Neural progenitor cell (in vitro differentiated cells): ENCODE measurements at places on chromosomes 16 and 17. TPM values are rescaled to one million over a fixed set of nuclear protein-coding genes. Genes with fewer than 3 reads are reported as not detected.

- no peaks in the 10 kb centered on the region for H3K27me3 ChIP-seq
- DNase-seq: no peak
- peaks cover 3% of the 10 kb centered on the region for H3K4me1 ChIP-seq
- no peaks in the 10 kb centered on the region for H3K36me3 ChIP-seq
Measured at GRCh38 chr17:6797718-6798351, 21.8 kb downstream of the FBXO39 start.

GRCh38 chr16:749010-749409 is 8.2 kb upstream of the CIAO3 start:
- H3K4me3 ChIP-seq: no peak overlapping the region
- no peak for DNase-seq
- H3K4me1 ChIP-seq: peaks cover 22% of the 10 kb centered on the region
- H3K36me3 ChIP-seq: no peaks in the 10 kb centered on the region

DNA sequence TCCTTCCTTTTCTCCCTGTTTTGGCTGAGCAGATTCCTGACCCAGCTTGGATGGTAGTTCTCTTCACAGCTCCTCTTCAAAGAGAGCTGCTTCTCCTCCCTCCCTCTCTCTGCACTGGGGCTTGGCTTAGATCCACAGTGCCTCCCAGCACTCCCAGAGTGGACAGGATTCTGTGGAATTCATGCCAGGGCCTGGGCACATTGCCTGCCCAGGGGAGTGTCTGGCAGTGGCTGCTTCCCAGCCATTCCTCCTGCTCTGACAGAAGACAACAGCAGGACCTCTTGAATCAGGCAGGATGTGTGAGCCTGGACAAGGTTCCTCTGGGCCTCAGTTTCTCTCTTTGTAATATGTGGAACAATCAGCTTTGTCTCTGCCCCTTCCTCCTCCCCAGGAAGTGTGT is 4.5 kb upstream of the MMP28 start:
- H3K27ac ChIP-seq: no peak overlapping the region
- H3K27me3 ChIP-seq: peaks cover 55% of the 10 kb centered on the region
- no peaks in the 10 kb centered on the region for H3K36me3 ChIP-seq
- no peak overlapping the region for H3K4me3 ChIP-seq

GRCh38 chr17:19867329-19868078 is at the start of gene ULK2:
ULK2 (minus strand) TSS chr17:19867936; CDS start chr17:19867417, 519 bp downstream.
- H3K4me1 ChIP-seq: no peaks in the 10 kb centered on the region
- no peaks in the 10 kb centered on the region for H3K36me3 ChIP-seq

DNA sequence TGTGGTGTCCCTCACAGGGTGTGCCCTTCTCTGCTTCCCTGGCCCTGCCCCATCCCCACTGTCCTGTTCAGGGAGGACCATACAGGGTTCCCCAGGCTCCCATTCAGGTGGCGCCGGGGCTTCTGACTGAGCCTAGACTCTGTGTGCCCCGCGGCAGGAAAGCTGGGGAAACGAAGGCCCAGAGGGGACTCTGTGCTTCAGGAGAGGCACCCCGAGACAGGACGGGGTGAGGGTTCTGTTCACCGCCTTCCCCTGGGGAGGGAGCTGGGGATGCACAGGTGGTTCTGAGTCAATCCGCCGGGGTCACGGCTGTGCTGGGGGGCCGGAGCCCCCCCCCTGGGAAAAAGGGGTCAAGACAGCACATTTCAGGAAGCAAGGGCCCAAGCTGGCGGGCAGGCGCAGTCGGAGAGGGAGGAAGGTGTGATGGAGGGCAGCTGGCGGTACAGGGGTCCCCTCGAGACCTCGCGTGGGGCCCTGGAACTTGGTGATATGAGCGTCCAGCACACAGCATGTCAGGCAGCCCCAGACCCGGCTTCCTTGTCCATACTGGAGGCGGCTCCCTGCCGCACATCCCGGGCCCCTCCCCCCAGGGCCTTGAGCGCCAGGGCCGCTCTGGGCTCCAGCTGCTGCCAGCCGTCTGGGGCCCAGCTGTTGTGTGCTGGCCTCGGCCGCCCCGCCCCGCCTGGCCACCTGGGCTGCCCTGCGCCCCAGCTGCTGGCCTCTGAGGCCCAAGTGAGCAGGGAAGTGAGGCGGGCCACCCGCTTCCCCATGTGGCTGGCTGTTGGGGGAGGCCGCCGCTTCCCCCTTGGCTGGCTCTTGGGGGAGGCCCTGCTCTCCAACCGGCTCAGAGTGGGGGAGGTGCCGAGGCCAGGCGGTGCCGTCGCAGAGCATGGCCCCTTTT is 5.6 kb upstream of the NOTUM start:
- no peaks in the 10 kb centered on the region for H3K36me3 ChIP-seq
- peak; percentile 80 for DNase-seq
- peak overlapping the region; percentile 8 for H3K4me3 ChIP-seq
- H3K27ac ChIP-seq: no peak overlapping the region
- peaks cover 30% of the 10 kb centered on the region for H3K4me1 ChIP-seq

The APOH gene
- total RNA-seq: not detected in 2 replicates

GRCh38 chr16:66474750-66475199 is 47.7 kb downstream of the BEAN1 start:
- no peaks in the 10 kb centered on the region for H3K36me3 ChIP-seq
- no peak overlapping the region for H3K4me3 ChIP-seq
- H3K27ac ChIP-seq: no peak overlapping the region

GRCh38 chr16:88711750-88712340 is 5.5 kb downstream of the CTU2 start:
- no peaks in the 10 kb centered on the region for H3K27me3 ChIP-seq
- H3K27ac ChIP-seq: peak overlapping the region; percentile 53
- no peaks in the 10 kb centered on the region for H3K36me3 ChIP-seq
- peaks cover 4% of the 10 kb centered on the region for H3K4me1 ChIP-seq

DNA sequence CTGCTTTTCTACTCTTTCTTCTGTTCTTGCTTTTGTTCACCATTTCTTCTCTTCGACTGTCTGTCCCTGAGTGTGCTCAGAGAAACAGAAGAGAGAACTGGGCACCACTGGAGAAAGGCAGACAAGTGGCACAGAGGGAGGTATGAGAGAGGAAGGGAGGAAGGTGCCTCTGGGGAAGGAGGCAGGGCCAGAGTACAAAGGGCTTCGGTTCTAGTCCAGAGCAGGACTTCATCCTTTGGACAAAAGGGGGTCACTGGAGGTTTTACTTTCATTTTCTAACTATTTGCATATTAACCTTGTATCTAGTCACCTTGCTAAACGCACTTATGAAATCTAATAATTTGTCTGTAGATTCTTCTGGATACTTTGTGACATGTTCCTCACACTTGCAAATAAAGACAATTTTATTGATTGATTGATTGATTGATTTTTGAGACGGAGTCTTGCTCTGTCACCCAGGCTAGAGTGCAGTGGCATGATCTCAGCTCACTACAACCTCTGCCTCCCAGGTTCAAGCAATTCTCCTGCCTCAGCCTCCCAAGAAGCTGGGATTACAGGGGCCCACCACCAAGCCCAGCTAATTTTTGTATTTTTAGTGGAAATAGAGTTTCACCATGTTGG is 13.5 kb downstream of the ITGB4 start:
- H3K27me3 ChIP-seq: no peaks in the 10 kb centered on the region
- no peak for DNase-seq
- H3K36me3 ChIP-seq: no peaks in the 10 kb centered on the region
- H3K27ac ChIP-seq: no peak overlapping the region
- no peaks in the 10 kb centered on the region for H3K4me1 ChIP-seq
- H3K4me3 ChIP-seq: no peak overlapping the region

- H3K36me3 ChIP-seq: no peaks in the 10 kb centered on the region
- peak overlapping the region; percentile 34 for H3K27ac ChIP-seq
- no peak overlapping the region for H3K4me3 ChIP-seq
- peaks cover 2% of the 10 kb centered on the region for H3K27me3 ChIP-seq
- peaks cover 11% of the 10 kb centered on the region for H3K4me1 ChIP-seq
Measured at GRCh38 chr17:78607038-78607437, 29.8 kb upstream of the DNAH17 start.

DNA sequence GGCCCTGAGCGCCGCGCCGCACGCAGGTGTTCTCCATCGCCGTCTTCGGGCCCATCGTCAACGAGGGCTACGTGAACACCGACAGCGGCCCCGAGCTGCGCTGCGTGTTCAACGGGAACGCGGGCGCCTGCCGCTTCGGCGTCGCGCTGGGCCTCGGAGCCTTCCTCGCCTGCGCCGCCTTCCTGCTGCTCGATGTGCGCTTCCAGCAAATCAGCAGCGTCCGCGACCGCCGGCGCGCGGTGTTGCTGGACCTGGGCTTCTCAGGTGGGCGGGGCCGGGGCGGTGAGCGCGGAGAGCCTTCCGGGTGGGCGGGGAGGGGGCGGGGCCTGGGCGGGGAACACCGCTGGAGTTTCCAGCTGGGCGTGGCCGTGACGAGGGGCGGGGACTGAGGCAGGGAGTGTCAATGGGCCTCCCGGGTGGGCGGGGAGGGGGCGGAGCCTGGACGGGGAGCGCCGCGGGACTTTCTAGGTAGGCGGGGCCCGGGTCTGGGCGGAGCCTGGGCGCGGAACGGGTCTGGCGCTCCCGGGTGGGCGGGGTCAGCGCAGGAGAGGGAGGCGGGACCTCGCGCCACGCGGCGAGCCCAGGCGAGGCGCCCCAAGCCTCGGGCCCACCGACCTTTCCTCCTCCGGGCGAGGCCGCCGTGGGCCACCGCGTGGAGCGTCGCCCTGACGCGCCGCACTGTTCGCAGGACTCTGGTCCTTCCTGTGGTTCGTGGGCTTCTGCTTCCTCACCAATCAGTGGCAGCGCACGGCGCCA is 2.4 kb downstream of the SYNGR3 start:
- peak overlapping the region; percentile 28 for H3K4me3 ChIP-seq
- peaks cover 10% of the 10 kb centered on the region for H3K4me1 ChIP-seq
- DNase-seq: peak; percentile 97
- no peak overlapping the region for H3K27ac ChIP-seq
- H3K36me3 ChIP-seq: no peaks in the 10 kb centered on the region

DNA sequence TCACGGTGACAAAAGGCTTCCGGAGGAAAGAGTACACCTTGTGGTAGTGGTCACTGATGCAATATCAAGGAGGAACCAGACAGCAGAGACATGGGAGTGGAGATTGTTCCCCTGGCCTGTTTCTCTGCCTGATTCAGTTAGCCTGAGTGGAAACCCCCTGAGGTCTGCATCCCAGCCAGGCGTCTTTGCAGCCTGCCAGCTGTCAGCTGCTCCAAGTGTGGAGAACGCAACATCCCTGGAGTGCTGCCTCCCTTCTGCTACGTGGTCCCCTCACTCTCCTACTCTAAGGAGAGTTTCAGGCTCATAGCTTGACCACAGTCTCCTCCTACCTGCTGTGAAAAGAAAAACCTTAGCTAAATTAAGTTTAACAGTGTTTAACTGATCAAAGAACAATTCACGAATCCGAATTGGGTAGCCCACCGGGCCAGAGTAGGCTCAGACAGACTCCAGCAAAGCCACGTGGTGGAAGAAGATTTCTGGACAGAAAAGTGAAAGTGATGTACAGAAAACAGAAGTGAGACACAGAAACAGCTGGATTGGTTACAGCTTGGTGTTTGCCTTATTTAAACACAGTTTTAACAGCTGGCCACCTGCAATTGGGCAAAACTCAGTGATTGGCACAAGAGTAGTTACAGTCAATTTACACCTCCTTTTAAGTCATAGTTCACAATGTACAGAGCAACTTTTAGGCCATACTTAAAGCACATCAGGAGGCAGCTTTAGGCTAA is 188.6 kb downstream of the DNAH9 start:
- DNase-seq: no peak
- H3K27ac ChIP-seq: no peak overlapping the region
- no peaks in the 10 kb centered on the region for H3K36me3 ChIP-seq
- H3K27me3 ChIP-seq: no peaks in the 10 kb centered on the region
- no peaks in the 10 kb centered on the region for H3K4me1 ChIP-seq

DNA sequence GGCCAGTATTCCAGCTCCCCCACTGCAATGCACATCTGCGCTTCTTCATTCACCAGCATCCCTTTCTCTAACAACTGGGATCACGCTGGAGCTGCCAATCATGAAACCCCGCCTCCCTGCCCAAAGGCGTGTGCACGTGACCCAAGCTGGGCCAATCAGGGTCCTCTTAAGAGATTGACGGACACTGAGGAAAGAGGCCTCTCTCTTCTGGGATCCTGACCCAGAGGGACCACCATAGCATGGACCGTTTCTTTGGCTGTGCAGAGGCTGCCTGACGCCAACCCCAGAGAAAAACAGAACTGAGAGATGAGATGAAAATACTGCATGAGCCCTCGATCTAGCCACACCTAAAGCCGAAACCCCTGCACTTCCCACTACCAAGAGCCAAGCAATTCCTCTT is 32.0 kb downstream of the COTL1 start:
- no peak overlapping the region for H3K27ac ChIP-seq
- H3K4me3 ChIP-seq: no peak overlapping the region
- peaks cover 10% of the 10 kb centered on the region for H3K4me1 ChIP-seq

- no peak overlapping the region for H3K27ac ChIP-seq
- DNase-seq: no peak
- H3K36me3 ChIP-seq: no peaks in the 10 kb centered on the region
- H3K27me3 ChIP-seq: peaks cover 5% of the 10 kb centered on the region
- H3K4me3 ChIP-seq: no peak overlapping the region
- no peaks in the 10 kb centered on the region for H3K4me1 ChIP-seq
Measured at GRCh38 chr17:7183433-7184090, 4.4 kb upstream of the ASGR1 start.

- H3K4me3 ChIP-seq: no peak overlapping the region
- peaks cover 8% of the 10 kb centered on the region for H3K4me1 ChIP-seq
- H3K27ac ChIP-seq: no peak overlapping the region
- H3K36me3 ChIP-seq: no peaks in the 10 kb centered on the region
Measured at GRCh38 chr17:17514993-17515933, 19.1 kb upstream of the RASD1 start.

GRCh38 chr17:31724026-31724425 is 135.0 kb downstream of the COPRS start:
- no peaks in the 10 kb centered on the region for H3K27me3 ChIP-seq
- DNase-seq: no peak
- H3K27ac ChIP-seq: no peak overlapping the region
- no peaks in the 10 kb centered on the region for H3K4me1 ChIP-seq
- H3K4me3 ChIP-seq: no peak overlapping the region

DNA sequence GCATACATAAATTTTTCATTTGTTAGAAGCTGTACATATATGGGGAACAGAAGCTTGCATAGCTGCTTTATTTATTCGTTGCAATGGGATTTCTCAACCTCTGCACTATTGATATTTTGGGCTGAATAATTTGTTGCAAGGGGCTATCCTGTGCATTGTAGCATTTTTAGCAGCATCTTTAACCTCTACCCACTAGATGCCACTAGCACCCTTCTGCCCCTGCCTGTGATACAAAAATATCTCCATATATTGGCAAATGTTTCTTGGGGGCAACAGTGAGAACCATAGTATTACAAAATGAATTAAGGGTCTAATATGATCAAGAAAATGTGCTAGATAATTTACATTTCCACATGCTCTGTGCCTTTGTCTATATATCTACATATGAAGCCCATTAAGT is 1401.0 kb downstream of the CDH11 start:
- H3K4me3 ChIP-seq: no peak overlapping the region
- H3K27me3 ChIP-seq: no peaks in the 10 kb centered on the region
- H3K36me3 ChIP-seq: no peaks in the 10 kb centered on the region
